ENCODE measurements at places on chromosomes 12 and 14.

DNA sequence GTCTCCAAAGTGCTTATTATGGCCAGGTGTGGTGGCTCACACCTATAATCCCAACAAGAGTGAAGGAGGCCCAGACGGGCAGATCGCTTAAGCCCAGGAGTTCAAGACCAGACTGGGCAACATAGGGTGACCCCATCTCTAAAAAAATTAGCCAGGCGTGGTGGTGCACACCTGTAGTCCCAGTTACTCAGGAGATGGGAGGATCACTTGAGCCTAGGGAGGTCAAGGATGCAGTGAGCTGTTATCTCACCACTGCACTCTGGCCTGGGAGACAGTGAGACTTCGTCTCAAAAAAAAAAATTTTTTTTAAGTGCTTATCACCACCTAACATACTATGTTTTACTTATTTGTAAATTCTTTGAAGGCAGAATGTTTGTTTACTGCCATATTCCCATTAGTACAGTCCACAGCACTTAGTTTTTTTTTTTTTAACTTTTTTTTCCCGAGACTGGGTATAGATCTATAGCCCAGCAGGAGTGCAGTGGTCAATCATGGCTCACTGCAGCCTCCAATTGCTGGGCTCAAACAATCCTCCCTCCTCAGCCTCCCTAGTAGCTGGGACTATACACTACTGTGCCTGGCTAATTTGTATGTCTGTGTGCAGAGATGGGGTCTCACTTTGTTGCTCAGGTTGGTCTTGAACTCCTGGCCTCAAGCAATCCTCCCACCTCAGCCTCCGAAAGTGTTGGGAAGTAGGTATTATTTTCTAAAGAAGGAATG, 4.7 kb upstream of the KANSL2 start:
- DNase-seq: no peak

- no peak for DNase-seq
These were observed 334.4 kb downstream of the EMP1 start for GRCh38 chr12:13530966-13531365.

- no peak for DNase-seq
These were observed 2.6 kb downstream of the KRT84 start for GRCh38 chr12:52382854-52383253.

- DNase-seq: no peak
These were observed 4.0 kb downstream of the RFLNA start for GRCh38 chr12:124298685-124299410.

- DNase-seq: peak; percentile 27
These were observed 14.5 kb upstream of the FBRSL1 start for GRCh38 chr12:132475304-132476037.

GRCh38 chr12:1583421-1584078, 10.8 kb downstream of the FBXL14 start:
- DNase-seq: peak; percentile 59

- DNase-seq: no peak
These were observed 8.2 kb downstream of the VDR start for GRCh38 chr12:47896633-47897032.

GRCh38 chr12:11578461-11578993, 70.9 kb upstream of the ETV6 start:
- DNase-seq: no peak
